ENCODE measurements at places on chromosomes 6 and 20. TPM values are rescaled to one million over a fixed set of nuclear protein-coding genes. Genes with fewer than 3 reads are reported as not detected.

The ATP6V1G2 gene
- total RNA-seq, result 0.98 TPM

The CDSN gene
- total RNA-seq, result 0.05 TPM

The TINAG gene
- total RNA-seq, result not detected

The SIRPG gene
- total RNA-seq, result not detected

The AVP gene
- total RNA-seq, result not detected

The NKAPL gene
- total RNA-seq, result not detected

The GJE1 gene
- total RNA-seq, result not detected

The PCMT1 gene
- total RNA-seq, result 86.9 TPM

The TTLL9 gene
- total RNA-seq, result 0.12 TPM

The DTNBP1 gene
- total RNA-seq, result 14.6 TPM

The GJA1 gene
- total RNA-seq, result 57.3 TPM

The HLA-DPB1 gene
- not detected for total RNA-seq

The HFE gene
- total RNA-seq, result 14.6 TPM

The MCUR1 gene
- total RNA-seq, result 15.1 TPM

The VGLL2 gene
- not detected for total RNA-seq

The BTN1A1 gene
- total RNA-seq, result not detected

The KIAA0408 gene
- total RNA-seq, result 7.0 TPM

The TFAP2D gene
- total RNA-seq, result not detected

The PLN gene
- total RNA-seq, result not detected

The HLA-DRA gene
- not detected for total RNA-seq
